Naive thymus-derived CD4-positive, alpha-beta T cell (primary cell): ENCODE measurements at places on chromosomes 3 and 15.

GRCh38 chr3:165188452-165188851 lies 7.7 kb downstream of the SLITRK3 start:
- H3K4me1 ChIP-seq, result no peaks in the 10 kb centered on the region
- no peak overlapping the region for H3K4me3 ChIP-seq
- no peak for DNase-seq
- H3K36me3 ChIP-seq, result no peaks in the 10 kb centered on the region
- no peak overlapping the region for H3K27ac ChIP-seq

DNA sequence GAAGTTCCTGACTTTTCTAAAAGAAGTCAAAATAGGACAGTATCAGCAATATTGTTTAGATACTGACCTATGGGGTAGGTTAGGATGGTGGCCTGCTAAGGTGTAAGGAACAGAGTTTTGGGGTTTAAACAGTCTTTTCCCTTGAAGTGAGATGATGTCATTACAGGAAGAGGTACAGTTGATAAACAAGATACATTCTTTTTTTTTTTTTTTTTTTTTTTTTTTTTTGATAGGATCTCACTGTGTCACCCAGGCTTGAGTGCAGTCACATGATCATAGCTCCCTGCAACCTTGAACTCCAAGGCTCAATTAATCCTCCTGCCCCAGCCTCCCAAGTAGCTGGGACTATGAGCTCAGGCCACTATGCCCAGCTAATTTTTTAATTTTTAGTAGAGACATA lies 33.3 kb downstream of the SLC25A36 start:
- DNase-seq, result peak; percentile 11
- peaks cover 5% of the 10 kb centered on the region for H3K36me3 ChIP-seq
- no peaks in the 10 kb centered on the region for H3K4me1 ChIP-seq
- H3K27ac ChIP-seq, result no peak overlapping the region

GRCh38 chr15:99135194-99135593 lies 30.3 kb downstream of the SYNM start:
- no peaks in the 10 kb centered on the region for H3K27me3 ChIP-seq
- no peaks in the 10 kb centered on the region for H3K4me1 ChIP-seq
- no peak for DNase-seq
- no peaks in the 10 kb centered on the region for H3K36me3 ChIP-seq
- no peak overlapping the region for H3K27ac ChIP-seq

DNA sequence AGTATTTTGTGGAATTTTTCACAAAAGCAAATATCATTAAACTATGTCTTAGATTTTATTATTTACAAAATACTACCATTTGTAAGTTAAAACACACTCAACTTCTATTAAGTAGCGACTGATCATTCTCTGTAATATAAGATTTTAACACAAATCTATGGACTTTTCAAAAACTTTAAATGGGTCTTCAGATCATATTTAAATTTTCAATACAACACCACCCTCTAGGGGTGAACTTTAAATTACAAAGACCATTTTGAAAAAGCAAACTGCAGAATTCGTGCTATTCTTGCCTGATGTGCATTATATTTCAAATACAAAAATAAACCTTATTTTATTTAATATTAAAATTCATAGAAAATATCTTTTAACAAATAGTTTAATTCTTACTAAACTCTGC lies 8.2 kb upstream of the VGLL4 start:
- H3K27ac ChIP-seq, result no peak overlapping the region
- H3K4me1 ChIP-seq, result no peaks in the 10 kb centered on the region
- no peak overlapping the region for H3K4me3 ChIP-seq
- DNase-seq, result no peak

GRCh38 chr3:145294572-145294971 lies 866.4 kb downstream of the PLOD2 start:
- no peak overlapping the region for H3K4me3 ChIP-seq
- no peaks in the 10 kb centered on the region for H3K4me1 ChIP-seq
- no peak for DNase-seq
- no peak overlapping the region for H3K27ac ChIP-seq
- no peaks in the 10 kb centered on the region for H3K36me3 ChIP-seq
- H3K27me3 ChIP-seq, result no peaks in the 10 kb centered on the region
